Brain microvascular endothelial cell (primary cell): ENCODE measurements at places on chromosomes 16 and 17.
A peak's percentile ranks its signal among the peaks of the same experiment; 100 is the strongest.

DNA sequence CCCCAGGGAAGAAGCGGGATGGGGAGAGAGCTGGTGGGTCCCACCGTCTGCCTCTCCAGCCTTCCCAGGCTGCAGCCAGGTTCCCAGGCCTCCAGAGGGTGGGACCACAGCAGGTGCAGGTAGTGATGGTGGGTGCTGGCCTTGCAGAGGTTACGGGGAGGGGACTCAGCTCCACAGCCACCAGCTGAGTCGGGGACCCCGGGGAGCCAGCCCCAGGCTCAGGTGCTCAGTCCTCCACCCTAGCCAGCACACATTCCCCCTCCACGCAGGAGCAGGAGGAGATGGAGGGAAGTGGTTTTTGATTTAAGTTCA is 5.0 kb downstream of the TP53I13 start:
- no peak for DNase-seq

DNA sequence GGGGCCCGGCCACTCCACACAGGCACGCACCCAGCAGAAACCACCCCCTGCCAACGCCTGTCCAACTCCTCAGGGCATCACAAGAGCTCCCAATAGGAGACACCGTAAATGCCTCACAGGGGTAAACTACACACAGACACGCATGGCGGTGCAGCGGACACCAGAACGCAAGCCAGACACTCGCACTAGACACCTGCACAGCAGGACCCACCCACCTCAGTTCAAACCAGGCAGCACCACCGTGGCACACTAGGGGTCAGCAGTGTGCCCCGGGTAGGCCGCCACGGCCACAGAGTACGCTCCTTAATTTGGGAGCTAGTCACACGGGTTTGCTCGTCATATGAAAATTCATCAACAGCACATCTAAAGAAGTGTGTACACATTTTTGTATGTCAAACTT is 3.4 kb downstream of the SLC38A10 start:
- DNase-seq: peak; percentile 28

GRCh38 chr17:82280537-82280936 is 7.0 kb upstream of the CSNK1D start:
- DNase-seq: no peak

DNA sequence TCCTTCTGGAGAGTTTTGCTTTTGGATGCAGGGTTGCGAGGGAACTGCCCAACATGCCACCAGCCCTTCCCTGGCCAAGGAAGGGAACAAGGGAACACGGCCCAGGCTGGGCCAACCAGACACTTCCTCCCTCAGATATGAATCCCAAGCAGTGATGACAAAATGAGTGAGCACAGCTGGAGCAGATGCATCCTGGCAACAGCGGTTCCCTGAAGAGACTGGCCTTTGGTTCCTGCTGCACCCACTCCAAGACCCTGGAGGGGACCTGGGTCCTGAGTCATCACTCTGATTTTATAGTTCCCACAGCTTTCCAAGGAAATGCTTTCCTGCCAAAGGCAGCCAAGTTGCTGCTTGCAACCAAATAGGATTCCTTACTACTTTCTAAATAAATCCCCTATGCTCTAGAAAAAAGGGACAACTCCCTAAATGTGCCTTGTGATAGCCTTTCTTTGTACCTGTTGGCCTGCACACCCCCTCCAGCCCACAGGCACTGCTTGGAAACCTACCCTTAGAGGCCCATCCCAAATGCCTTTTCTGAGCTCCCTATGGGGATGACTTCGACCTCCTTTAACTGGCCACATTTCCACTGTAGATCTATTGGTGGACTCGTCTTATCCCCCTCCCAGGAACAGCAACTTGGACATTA is 5.3 kb downstream of the ST3GAL2 start:
- peak; percentile 57 for DNase-seq

- DNase-seq: no peak
Observed at GRCh38 chr16:16016388-16016964, 67.1 kb downstream of the ABCC1 start.

GRCh38 chr17:37024181-37024637 is 75.5 kb downstream of the AATF start:
- no peak for DNase-seq

DNA sequence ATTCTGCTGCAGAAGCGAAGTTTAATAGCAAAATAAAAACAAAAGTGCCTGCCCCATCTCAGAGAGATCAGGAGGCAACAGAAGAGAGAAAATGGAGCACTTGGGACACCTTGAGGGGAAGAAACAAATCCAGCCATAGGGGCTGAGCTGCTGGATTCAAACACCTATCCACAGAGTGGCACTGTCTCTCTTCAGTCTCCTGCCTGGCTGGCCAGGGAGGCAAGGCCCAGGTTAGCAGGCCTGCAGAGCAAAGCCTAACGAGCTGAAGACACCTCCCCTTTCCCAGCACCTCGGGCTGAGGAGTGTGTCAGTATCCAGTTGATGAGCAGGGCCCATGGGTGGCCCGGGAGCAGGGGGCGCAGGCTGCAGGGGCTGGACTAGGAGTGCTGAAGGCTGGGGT is 8.8 kb upstream of the KRT31 start:
- no peak for DNase-seq

DNA sequence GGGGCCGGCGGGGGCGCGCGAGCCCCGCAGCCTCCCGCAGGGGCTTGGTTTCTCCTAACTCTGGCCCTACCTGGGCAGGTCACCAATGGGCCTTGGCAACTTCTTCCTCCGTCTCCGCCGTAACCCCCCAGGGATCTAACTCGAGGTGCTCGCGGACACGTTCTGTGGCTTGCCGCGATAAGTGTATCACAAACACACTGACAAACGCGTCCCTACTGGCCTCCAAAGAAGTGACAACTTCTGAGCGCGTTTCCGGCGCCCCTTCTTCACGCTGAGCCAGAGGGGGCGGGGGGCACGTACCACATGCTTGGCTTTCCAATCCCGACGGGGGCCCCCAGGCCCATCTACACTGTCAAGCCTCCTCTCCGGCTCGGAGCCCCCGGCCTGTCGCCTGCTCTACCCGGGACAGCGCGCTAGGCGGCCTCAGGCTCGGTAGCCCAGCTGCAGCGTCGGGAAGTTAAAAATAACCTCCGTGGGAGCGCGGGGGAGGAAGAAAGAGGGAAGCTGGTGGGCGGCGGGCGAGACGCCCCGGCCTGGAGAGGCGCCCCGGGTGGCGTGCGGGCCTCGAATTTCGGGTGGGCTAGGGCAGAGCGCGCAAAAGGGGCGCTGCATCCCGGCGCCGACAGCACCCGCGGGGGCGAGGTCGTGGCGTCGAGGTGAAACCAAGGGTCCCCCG is 725 bp upstream of the SPHK1 start:
- DNase-seq: peak; percentile 61
